ENCODE measurements at places on chromosomes 3 and 15. TPM values are rescaled to one million over a fixed set of nuclear protein-coding genes. Genes with fewer than 3 reads are reported as not detected.

DNA sequence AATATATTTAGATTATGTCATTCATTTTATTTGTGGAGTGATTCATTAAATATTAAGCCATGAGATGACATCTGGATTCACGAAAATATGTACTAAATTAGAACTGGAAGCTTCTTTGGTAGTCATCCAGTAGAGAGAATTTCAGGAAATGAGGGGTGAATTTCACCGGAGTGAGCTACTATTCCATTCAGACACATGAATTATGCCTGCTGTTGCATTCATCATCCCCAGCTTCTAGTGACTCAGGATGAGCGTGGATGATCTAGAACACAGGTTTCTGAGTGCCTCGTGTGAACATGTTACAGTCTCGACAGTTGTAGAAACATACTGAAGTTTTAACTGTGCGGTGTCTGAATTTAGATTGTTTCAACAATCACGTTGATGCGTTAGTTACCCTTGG is 42.9 kb upstream of the GABRG3 start:
- DNase-seq, result no peak

DNA sequence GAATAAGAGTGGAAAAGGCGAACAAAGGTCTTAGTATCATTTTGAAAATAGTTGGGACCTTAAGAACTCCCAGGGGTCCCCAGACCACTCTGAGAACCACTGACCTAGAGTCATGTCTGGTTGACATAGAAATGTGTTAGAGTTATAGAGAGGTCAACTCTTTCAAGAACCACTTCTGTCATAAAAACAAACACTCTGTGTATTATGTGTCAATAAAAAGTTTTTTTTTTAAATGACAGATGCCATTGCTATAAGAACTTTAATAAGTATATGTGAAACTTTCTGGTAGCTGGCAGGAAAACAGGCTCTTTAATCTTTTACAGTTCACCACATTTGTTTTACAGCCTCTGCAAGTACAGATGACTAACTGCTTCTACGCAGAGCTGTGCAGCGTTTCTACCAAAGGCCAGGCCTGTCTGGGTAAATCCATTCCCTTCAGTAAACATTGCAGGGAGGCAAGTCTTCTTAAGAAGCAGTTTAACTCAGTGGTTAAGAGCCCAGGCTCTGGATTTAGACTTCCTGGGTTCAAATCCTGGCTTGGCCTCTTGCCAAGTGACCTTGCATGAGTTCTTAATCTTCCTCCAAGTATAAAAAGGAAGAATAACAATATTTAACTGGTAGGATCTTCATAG is 56.6 kb downstream of the RFTN1 start:
- DNase-seq, result no peak

KIF15 gene
- total RNA-seq, result 25.5 TPM

GRCh38 chr3:158279609-158280008 is 169.7 kb downstream of the RSRC1 start:
- DNase-seq, result no peak

TLR9 gene
- total RNA-seq, result not detected

DNA sequence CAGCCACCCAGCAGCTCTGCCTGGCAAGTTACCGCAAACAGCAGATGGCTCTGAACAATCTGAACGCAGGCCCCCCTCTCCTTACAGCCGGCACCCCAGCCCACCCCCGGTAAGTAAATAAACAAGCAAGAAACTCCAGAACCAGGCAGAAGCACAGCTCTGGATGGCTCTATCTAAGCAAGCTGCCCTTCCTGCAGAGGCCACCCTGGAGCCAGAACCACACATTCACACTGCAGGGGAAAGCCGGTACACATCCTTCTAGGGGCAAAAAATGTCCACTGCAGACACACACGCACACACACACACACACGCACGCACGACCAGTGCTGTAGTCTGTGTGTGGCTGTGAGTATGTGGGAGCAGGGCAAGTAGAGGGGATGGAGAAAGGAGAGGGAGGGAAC is 63.9 kb downstream of the ADCY5 start:
- no peak for DNase-seq

GRCh38 chr3:18047052-18047451 is 304.6 kb upstream of the TBC1D5 start:
- no peak for DNase-seq

GRCh38 chr15:57460208-57460816 is 84.0 kb downstream of the CGNL1 start:
- no peak for DNase-seq

UCN2 gene
- total RNA-seq, result not detected
